ENCODE measurements at places on chromosomes 13 and 19.
A peak's percentile ranks its signal among the peaks of the same experiment; 100 is the strongest.

- no peak for DNase-seq
These were observed 15.9 kb downstream of the GPX4 start for GRCh38 chr19:1119475-1120217.

DNA sequence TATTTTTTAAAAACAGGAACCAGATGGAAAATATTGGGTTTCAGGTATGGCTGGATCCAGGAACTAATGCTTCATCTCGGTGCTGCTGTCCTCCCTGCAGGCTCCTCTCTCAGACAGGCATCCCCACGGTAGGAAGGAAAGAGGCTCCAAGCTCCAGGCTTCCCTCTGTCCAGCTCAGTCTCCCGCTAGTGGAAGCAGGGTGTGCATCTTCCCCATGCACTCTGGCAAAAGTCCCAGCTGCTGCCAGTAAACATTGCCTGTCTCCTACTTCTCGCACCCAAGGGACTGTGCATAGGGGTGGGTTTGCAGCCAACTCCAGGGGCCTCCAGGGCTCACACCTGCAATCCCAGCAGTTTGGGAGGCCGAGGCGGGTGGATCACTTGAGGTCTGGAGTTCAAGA, 29.2 kb downstream of the IL12RB1 start:
- no peak for DNase-seq

DNA sequence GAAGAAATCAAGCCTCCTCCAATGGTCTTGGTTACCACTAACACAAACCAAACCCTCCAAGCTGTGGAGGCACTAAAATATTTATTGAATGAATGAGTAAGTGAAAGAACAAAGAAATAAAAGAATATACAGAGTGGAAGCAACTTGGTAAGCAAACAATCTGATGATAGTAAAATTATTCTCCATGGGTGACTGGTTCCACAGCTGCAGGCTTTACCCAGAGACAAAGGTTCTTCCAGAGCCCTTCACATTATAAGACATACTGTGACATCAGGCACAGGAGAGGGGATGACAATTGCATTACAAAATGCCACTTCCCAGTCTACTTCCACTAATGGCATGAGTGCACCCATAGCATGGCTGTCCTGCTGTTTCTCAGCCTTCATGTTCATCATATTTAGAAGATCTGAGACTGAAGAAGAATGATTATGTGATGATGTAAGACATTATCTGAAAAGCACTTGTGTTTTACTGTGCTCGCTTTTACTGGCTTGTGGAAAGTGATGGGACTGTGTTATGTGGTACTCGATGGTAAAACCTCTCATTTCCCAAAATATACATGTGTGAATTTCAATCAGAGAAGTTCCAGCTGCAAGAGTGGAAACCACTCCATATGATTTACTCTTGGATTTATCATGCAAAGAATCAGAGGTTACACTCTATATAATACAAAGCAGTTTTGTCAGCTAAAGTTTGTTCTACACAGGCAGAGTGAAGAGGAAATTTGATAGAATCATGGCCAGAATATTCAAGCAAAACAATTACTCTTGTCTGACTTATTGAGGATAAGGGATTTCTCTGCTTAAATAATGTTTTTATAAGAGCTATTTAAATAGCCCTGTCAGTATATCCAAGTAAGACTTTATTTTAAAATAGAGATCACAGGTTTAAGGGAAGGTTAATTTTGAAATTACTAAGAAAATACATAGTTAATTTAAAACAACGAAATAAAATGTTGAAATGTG, 220.2 kb upstream of the NBEA start:
- DNase-seq, result no peak

DNA sequence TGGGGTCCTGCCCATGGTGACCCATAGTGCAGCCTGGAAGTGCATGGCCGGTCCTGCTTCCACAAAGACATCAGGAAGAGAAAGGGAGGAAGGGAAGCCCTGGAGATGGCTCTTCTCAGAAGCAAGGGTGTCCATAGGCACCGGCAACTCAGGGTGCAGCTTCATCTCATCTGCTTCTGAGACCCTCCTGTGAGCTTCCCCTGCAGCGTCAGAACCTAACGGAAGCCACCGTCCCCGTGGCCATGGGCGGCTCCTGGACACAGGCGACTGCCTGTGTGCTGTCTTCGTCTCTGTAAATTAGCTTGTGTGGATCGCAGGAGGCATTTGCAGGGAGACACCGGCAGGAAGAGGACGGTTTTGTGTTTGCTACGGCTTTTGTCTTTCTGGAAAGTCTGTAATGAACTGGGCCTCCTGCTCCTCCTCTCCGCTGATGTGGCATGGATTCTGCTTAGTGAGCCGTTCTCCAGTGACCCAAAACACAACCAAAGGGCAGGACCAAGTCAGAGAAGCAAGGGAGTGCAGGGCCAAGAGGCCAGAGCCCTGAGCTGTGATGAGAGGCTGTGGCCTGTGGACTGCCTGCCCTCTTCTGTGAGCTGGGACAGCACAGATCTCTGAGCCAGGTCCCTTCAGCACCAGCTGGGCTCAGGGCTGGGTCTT, 2.5 kb downstream of the ATP4B start:
- DNase-seq, result no peak

GRCh38 chr13:73870036-73870741, 264.0 kb downstream of the KLF12 start:
- no peak for DNase-seq

DNA sequence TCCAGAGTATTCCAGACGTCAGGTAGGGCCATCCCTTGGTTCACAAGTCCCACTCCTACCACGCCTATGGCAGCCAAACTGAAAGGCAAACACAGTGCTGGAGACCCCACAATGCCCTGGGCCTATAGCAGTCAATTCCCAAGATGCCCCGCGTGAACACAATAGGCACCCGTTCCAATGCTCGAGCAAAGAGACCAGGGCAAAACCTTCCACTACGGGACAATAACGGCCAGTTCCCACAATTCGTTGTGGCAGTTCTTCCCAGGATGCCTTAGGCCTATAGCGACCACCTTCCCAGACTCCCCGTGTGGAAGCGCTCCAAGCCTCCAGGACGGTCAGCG, 538 bp downstream of the ZNF428 start:
- DNase-seq, result no peak

DNA sequence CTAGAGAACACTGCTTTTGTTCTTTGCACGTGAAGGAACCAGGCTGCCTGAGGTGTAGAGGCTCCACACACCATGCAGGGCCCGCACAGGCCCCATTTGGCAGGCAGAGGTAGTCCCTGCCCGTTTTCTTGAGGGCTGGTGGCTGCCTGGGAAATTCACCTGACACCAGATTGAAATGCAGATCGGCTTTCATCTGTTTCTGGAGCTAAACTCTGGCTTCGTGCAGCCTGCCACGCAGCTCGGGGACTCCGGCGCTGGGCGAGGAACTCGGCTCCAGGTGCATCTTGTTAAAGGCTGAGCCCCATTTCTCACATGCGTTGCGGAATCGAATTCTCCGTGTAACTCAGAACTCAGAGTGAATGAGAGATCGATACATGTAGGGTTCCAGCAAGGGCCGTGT, 37.7 kb downstream of the ATP11A start:
- no peak for DNase-seq

GRCh38 chr19:5138606-5139582, 170.0 kb downstream of the KDM4B start:
- peak; percentile 28 for DNase-seq

DNA sequence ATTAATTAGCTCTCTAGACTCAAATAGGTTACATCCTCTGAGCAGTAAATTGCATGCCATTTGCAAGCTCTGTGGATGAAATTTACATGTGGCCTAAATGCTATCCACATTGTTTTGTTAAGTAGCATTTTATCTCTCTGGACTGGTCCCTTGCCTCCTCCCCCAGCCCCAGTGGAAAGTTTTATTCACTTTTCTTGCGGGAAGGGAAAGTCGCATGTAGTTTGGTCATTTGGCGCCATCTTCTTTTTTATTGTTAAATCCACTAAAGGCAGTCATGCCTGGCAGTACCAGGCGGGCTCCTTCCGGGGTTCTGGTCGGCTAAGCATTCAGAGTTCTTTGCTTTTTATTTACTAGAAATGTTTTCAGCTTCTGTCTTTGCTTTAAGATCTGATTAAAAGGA, 188.7 kb downstream of the TM9SF2 start:
- no peak for DNase-seq

DNA sequence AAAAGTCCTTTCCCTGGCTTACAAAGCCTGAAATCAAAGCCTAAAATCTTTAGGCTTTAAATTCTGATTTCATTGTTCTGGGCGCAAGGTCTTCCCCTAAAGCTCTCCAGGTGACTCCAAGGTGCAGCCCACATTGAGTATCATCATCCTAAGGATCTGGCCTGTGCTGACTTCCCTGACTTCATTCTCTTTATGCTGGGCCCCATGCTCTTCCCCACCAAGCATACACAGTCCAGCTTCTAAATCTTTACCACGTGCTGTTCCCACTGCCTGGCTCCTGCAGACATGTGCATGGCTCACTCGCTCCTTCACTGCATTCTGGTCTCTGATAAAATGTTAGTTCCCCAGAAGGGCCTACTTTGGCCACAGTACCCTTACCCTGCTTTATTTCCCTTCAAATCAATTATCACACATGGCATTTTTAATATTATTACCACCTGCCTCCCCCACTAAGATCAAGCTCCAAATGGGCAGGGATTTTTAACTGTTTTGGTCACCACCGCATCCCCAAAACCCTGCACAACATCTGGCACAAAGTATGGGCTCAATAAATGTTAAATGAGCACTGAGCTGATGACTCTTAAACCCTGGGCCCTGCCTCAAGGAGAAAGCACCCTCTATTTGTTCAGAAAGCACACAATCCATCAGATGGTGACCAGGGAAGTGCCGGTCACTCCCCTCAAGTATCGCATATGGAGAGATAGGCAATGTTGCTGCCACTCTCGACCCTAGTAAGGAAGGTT, 3.3 kb downstream of the FBL start:
- no peak for DNase-seq

- no peak for DNase-seq
These were observed 91.5 kb upstream of the WASF3 start for GRCh38 chr13:26465954-26466353.
